MCF 10A (cell line): ENCODE measurements at places on chromosomes 12 and 14.

- no peak overlapping the region for H3K27ac ChIP-seq
- no peaks in the 10 kb centered on the region for H3K27me3 ChIP-seq
- peaks cover 18% of the 10 kb centered on the region for H3K4me1 ChIP-seq
- H3K4me3 ChIP-seq, result no peak overlapping the region
Observed at GRCh38 chr12:39505023-39505422, 62.1 kb upstream of the KIF21A start.

DNA sequence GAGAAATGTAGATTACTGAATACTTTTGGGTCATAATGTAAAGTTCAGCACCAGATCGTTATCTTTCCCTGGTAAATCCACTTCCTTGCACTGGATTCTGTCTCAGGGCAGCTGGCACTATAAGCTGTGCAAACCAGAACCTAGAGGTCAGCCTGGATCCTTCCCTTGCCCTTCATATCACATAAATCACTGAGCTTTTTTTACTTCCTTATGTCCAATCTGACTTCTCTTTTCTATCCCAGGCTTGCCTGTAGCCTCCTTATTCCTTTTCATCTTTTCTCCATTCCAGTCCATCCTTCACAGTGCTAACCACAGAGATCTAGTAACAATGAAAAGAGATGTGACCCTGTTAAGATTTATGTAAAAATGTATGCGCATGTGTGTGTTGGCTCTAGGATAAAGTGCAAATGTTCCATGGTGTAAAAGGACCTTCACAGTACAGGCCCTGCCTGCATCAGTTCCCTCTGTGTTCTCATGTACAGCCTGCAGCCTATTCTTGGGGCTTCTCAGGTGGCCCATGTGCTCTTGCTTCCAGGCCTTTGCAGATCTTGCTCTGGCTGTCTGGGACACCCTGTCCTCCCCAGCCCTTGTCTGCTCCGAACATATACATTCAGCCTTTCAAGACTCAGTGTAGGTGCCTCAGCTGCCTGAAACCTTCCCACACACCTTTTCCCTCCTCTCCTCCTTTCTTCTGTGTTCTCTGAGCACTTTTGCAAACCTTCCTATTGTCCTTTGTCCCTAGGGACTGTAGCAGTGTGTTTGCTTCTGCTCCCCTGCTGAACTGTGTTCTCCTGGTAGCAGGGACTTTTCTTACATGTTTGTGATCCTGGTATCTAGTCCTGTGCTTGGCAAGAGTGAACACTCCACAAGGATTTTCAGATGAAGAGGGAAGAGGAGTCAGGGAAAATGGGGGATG is 30.0 kb downstream of the PELI2 start:
- H3K4me3 ChIP-seq, result no peak overlapping the region
- peaks cover 24% of the 10 kb centered on the region for H3K4me1 ChIP-seq
- H3K27ac ChIP-seq, result no peak overlapping the region
- H3K27me3 ChIP-seq, result no peaks in the 10 kb centered on the region
- peaks cover 4% of the 10 kb centered on the region for H3K36me3 ChIP-seq
- DNase-seq, result no peak

DNA sequence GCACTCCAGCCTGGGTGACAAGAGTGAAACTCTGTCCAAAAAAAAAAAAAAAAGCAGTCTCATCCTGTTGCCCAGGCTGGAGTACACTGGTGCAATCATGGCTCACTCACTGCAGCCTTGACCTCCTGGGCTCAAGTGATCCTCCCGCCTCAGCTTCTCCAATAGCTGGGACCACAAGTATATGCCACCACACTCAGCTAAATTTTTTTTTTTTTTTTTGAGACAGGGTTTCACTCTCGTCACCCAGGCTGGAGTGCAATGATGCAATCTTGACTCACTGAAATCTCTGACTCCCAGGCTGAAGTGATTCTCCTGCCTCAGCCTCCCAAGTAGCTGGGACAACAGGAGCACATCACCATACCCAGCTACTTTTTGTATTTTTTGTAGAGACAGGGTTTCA is 5.2 kb upstream of the CNPY2 start:
- DNase-seq, result peak; percentile 38
- peaks cover 50% of the 10 kb centered on the region for H3K36me3 ChIP-seq
- no peaks in the 10 kb centered on the region for H3K27me3 ChIP-seq

DNA sequence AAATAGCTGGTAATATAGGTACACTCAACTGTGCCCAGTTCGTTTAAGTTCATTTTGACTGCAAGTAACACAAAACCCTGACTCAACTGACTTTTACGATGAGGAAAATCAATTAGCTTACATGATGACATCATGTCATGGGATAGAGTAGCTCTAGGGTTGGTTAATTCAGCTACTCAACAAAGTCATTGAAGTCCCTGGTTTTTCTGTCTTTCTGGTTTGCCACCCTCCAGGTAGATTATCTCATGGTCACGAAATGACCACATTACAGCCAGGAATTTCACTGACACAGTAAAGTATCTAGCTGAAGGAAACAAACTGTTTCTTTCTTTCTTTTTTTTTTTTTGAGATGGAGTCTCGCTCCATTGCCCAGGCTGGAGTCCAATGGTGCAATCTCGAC is 68.5 kb upstream of the FUT8 start:
- no peak overlapping the region for H3K4me3 ChIP-seq
- peaks cover 15% of the 10 kb centered on the region for H3K4me1 ChIP-seq
- H3K27ac ChIP-seq, result no peak overlapping the region
- no peaks in the 10 kb centered on the region for H3K27me3 ChIP-seq
- DNase-seq, result no peak

DNA sequence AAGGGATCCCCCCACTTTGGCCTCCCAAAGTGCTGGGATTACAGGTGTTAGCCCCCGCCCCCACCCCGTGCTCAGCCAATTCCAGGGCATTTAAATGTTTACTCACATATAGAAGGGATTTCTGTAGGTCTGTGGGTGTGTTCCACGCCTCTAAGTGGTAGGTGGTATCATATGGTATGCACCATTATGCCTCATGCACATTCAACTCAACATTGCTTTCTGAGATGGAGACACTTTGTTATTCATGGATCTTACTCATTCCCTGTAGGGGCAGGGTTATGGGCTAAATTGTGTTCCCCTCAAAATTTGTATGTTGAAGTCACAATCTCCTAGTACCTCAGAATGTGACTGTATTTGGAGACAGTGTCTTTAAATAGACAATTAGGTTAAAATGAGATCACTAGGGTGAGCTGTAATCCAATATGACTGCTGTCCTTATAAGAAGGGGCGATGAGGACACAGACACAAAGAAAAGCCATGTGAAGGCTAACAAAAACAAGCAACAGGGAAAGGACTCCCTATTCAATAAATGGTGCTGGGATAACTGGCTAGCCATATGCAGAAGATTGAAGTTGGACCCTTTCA is 200.6 kb downstream of the EFCAB11 start:
- no peak overlapping the region for H3K27ac ChIP-seq
- H3K36me3 ChIP-seq, result no peaks in the 10 kb centered on the region
- DNase-seq, result no peak
- no peaks in the 10 kb centered on the region for H3K27me3 ChIP-seq
- no peak overlapping the region for H3K4me3 ChIP-seq
